ENCODE measurements at places on chromosomes 5 and 9.

DNA sequence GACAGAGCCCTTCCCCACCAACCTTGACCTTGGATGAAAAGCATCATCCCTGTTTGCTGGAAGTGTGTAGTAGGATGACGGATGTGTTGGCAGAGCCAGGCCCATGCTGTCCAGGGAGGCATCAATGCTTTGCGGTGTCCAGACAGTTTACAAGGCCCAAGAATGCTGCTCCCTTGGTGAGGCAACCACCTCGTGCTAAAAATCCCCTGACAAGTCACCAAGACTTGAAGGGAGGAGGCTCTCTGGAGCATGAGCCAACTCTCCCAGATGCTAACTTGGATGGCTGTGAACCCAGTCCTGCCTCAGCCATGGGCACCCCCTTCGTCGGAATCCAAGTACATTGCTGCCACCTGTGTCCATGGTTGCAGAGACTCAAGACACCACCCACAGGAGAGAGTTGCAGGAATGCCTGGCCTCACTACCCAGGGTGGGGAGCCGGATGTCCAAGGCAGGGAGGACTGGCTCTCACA is 9.5 kb upstream of the NKD2 start:
- no peak for DNase-seq

- DNase-seq: peak; percentile 75
Observed at GRCh38 chr5:134547579-134547978, 22.1 kb downstream of the JADE2 start.

GRCh38 chr9:79120533-79120932 is 451.2 kb upstream of the TLE4 start:
- no peak for DNase-seq

GRCh38 chr9:19411316-19411715 is 2.5 kb downstream of the ACER2 start:
- DNase-seq: no peak

- DNase-seq: no peak
Observed at GRCh38 chr5:140054086-140054689, 11.1 kb upstream of the NRG2 start.

DNA sequence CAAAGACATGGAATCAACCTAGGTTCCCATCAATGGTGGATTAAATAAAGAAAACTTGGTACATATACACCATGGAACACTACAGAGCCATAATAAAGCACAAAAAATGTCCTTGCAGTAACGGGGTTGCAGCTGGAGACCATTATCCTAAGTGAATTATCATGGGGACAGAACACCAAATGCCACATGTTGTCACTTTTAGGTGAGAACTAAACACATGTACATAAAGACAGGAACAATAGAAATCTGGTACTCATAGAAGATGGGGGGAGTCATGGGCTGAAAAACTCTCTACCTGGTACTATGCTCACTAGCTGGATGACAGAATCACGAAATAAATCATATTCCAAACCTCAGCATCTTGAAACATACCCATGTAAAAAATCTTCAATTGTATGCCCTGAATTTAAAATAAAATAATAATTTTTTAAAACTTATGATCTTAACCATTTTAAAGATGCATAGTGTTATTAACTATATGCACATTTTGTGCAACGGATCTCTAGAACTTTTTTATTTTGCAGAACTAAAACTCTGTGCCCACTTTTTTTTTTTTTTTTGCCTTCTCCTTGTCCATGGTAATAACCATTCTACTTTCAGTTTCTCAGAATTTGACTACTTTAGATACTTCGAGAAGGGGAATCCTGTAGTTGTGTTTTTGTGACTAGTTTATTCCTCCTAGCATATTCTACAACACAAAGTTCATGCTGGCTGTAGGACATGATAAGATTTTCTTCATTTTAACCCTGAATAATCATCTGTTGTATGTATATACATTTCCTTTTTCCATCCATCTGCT is 1081.6 kb upstream of the ACO1 start:
- DNase-seq: no peak

DNA sequence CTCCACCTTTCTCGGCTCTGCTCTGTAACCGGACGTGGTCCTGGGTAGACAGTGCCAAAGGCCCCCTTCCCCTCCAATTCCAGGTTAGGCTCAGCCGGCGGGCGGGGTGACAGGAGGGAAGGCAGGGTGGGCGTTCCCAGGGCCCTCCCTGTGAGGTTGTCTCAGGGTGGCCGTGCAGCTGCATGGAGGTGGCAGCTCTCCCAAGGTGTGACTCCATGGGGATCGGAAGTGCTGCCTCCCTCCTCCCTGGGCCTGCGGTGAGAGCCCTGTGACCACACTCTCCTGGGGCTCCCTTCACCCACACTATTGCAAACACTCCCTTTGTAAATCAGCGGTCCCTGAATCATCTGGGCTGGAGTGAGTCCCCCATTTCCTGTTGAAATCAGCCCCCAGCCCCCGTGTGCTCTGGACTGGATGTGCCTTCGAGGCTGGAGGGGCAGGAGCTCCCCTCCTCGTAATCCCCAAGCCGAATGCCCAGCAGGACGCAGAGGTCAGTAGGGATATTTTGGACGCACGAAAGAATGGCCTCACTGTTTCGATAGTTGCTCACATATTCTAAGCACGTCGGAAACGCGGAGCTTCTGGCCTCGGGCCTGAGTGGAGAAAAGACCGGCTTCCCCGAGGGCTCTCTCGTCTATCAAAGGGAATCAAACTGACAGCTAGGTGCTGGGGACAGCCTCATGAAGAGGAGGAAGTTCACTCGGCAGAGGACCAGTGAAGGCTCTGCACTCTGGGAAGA is 107.6 kb upstream of the COL5A1 start:
- no peak for DNase-seq

GRCh38 chr5:42059291-42059690 is 134.2 kb downstream of the FBXO4 start:
- no peak for DNase-seq

- DNase-seq: no peak
Observed at GRCh38 chr5:127343866-127344265, 53.3 kb downstream of the MEGF10 start.

GRCh38 chr5:134135091-134135655 is 20.7 kb downstream of the TCF7 start:
- DNase-seq: no peak

DNA sequence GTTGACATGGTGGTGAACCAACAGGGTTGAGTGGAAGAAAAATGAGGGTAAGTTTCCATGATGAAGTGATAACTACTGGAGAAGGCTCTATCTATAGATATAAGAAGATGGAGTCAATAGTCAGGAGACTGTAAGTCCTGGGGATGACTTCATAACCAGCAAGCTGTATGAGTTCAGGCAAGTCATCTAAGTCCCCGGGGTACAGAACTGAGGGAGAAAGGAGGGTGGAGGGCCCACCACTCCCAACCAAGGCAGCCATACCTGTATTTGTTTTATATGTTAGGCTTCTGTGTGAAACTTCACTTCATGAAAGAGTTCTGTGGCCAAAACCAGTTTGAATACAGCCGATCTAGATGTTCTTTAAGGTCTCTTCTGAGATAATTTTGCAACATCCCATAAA is 53.3 kb upstream of the IFNE start:
- DNase-seq: no peak

DNA sequence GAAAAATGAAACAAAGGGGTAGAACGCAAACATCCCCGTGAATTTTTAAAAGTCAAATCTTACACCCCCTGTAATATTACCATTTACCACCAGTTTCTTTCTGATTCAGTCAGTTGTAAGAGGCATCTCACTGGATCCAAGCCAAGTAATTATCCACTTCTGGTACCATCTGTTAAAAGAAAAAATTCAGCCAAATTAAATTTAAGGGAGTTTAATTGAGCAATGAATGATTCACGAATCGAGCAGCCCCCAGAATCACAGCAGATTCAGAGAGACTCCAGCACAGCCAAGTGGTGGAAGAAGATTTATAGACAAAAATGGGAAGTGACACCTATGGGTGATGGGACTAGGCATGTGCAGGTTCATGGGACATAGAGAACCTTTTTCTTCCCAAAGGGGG is 29.9 kb upstream of the MTMR12 start:
- DNase-seq: no peak

- DNase-seq: no peak
Observed at GRCh38 chr5:139792218-139792617, 3.4 kb upstream of the PSD2 start.

DNA sequence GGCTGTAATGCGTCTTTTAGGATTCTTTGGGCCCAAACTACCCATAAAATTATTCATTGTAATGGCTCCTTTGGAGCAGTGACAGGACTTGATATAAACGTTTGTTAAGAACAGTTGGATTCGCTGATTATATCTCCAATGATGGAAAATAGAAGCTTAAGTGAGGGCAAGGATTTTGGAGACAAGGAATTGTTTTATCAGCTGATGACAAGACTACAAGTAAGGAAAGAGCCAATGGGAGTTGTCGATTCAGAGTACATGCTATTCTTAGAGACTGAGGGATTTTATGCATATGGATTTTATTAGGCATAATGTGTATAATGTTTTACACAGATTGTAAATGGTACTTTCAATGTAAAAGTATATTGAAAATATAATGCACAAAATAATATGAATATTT is 425.5 kb upstream of the RIOK2 start:
- DNase-seq: no peak

- peak; percentile 45 for DNase-seq
Observed at GRCh38 chr9:116365056-116365471, 211.5 kb downstream of the PAPPA start.

DNA sequence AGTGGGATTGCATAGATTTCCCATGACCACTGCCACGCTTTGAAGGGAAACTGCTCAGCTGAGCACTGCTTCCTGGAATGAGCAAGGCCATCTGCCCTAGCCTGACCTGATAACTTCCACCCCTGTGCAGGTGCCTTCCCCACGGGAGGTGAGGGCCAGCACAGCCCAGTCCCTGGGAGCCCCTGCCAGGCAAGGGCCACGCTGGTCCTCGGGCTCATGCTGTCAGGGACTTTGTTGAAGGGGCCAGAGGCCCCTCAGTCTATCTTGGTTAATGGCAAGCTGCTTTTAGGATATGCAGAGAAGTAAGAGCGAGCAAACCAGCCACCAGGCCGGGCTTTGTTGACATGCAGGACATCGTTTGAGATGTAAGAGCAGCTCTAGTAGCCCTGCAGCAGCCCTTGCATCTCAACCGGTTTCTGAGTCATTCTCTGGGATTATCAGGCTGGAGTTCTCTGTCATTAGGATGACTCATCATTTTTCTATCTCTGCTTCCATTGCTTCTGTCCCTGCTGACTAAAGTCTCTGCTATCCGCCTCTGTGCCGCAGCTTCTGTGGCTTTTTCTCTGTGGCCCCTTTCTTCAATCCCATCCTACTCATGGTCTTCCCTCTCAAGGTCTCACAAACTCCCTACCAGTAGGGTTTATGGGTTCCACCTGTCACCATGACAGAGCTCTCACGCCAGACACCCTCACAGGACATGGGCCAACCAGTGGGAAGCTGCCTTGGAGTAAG is 30.6 kb upstream of the IQGAP2 start:
- DNase-seq: peak; percentile 68

DNA sequence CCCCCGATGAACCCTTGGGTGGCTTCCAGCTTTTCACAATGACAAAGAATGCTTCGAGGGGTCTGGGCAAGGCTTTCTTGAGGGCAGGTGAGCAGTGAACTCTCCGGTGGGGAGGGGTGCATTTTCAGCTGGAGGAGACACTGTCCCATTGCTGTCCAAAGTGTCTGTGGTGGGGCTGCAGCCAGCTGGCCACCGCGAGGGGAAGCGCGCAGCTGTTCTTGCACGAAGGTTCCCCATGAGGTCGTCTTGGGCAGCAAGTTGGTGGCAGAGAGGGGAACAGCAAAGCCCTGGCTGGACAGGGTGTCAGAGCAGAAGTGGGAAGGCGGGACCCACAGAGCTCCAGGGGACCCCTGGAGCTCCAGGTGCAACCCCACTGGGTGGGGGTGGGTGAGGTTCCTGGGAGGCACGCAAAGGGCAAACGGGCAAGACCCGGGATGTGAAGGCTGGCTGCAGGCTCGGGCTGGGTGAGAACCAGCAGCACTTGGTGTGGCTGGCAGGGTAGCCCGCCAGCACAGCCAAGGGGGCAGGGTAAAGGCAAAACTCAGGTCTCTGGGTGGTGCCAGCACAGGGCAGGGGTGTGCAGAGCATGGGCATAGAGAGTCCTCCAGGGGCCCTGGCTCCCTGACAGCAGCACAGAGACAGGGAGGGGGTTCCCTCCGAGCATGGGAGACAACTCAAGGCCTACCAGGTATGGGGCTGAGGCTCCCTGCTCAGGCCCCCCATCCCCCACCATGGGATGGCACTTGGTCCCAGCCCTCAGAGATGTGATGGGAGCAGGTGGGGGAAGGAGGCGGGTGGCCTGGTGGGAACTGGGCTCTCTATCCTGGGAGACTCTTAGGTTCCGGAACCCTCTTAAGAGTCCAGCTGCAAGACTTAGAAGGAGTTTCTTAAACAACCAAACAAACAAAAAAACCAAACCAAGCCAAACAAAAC is 26.6 kb downstream of the TSPAN17 start:
- no peak for DNase-seq

DNA sequence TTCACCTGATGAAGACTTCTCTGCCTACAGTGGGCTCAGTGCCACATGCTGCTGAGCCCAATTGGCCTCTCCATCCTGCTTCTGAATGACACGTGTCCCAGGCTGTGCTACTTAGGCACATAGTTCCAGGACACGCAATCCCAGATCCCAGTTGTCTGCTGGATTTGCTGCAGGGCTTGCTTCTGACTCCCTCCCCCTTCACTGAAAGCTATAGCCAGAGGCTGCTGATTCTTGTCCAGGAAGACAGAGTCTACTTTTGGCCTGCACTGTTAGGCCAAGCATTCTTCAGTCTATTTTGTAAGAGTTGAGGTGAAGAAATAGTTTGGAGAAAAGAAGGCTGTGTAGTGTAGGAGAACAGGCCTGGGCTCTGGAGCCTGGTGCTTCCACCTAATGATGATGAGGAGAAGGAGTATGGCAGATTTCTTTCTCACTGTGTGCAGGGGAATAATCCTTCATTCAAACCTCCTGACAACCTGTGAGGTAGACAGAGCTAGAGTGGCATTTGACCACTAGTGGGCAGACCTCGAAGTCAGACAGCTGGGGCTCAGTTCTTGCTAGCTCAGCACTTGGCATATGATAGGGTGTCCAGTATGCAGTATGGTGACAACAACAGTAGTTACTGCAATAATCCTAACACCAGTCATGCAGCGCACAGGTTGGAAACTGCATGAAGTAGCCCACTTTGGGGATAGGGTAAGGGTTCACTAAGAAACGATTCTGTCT is 19.5 kb upstream of the ASPN start:
- DNase-seq: peak; percentile 42

DNA sequence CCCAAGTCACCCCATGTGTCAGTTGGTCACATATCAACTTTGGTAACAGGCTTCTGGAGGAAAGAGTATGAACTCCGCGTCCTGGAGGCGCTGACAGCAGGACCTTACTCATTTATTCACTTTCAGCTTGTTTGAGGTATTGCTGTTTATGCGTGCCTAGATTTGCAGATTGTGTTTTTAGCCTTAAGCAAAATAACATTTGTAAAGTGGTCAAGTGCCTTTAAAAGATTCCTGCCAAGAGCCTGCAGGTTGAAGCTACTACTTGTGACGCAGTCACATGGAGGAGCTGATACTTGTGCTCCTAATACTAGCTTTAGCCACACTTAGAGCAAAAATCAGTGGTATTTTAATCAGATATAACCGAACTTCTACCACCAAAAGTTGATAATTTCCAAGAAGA is 351.3 kb downstream of the ADGRV1 start:
- DNase-seq: no peak

- no peak for DNase-seq
Observed at GRCh38 chr5:116646611-116647289, 72.1 kb upstream of the SEMA6A start.

Data from fibroblast of the conjunctiva (primary cell).